ENCODE measurements at places on chromosomes 11 and 22.
A peak's percentile ranks its signal among the peaks of the same experiment; 100 is the strongest.

DNA sequence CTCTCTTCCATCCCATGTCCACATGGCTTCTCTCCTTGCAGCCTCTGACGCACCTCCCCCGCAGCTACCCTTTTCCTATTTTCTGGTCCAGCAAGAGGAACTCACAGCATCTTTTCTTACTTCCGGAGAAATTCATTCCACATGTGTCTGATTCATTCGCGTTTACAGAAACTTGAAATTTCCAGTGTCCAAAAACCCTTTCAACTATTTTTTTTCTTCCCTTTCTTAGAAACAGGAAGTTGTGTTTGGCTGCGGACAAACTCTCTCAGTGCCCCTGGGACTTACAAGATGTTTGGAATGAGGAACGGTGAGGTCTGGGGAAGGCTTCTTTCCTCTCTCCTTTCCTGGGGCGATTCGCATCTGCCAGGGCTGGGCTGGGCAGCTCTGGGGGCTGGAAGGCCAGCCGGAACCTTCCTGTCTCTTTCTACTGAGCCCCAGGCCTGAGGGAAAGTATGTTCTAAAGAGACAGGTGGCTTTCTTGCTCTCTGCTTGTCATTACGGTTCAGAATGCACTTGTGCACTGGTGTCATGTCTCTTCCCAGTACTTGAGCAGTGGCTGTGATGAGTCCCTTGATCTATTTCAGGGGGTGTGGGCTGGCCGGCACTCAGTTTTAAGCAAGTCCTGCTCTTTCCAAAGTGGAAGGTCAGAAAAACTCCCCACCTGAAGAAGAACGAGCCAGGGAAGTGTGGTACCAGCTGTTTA is 27.5 kb downstream of the ADAMTS8 start:
- no peak for DNase-seq

DNA sequence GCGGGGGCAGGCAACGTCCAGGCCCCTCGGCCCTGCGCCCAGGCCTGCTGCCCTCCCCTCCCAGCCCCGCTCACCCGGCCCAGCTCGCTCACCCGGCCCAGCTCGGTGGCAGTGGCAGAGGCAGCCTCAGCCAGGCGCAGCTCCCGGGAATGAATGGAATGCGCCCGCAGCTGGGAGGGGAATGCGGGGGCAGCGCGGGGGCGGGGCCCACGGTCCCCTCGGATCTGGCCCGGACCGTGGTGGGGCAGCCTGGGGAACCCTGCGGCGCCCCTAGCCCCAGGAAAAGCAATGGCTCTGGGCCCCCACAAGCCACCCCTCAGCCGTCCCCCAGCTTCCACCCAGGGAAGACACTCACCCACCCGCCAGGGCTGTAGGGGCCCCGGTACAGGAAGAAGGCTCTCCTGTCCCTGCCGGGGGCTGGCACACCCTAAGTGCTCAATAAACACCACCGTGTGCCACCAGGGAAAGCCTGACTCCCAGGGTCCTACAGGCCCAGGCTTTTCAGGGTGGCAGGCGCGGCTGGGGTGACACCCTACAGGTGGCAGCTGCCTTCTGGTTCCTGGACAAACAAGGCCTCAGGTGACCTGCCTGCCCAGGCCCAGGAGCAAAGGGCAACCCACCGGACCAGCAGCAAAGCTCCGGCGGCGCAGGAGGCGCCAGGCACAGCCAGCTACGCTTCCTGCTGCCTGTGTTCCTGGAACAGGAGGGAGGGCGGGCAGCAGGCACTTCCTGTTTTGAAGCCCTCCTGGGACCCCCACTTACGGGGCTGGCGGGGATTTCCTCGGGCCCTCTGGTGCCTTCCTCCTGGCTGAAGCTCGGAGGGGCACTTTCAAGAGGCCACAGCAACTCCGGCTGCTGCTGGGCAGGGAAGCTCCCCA is 13.8 kb downstream of the PLXNB2 start:
- DNase-seq = no peak

DNA sequence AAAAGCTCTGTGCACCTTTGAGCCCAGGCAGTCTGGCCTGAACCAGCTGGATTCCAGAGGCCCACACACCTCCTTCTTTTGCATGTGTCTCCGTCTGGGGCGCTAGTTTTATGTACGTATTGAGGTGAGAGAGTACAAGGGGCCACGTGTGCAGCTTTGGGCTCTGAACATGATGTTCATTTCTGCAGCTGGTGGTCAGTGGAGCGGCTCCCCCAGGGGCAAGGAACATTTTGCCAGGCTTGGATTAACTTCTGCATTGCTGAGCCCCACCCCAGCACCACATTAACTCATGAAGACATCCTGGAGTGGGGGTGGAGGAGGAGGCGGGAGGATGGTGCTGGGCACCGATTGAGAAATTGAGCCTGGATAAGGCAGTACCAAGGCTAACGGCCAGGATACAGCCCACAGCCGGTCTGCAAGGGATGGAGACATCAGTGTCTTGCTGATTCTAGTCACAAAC is 13.8 kb downstream of the USP2 start:
- DNase-seq = no peak

DNA sequence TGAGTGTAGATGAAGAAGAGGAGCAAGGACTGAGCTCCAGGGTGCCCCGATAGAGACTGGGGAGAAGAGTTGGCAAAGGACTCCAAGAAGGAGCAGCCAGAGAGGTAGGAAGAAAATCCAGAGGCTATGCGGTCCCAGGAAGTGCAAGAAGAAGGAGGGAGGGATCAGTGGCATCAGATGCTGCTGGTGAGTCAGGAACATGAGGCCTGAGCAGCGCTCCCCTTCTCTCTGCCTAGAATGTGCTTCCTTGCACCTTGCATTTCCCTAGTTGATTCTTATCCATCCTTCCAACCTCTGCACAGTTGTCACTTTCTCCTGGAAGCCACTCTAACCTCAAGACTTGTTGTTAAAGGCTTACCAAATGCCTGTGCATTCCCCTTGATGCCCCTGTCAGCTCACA is 21.3 kb downstream of the KCNC1 start:
- DNase-seq = no peak

DNA sequence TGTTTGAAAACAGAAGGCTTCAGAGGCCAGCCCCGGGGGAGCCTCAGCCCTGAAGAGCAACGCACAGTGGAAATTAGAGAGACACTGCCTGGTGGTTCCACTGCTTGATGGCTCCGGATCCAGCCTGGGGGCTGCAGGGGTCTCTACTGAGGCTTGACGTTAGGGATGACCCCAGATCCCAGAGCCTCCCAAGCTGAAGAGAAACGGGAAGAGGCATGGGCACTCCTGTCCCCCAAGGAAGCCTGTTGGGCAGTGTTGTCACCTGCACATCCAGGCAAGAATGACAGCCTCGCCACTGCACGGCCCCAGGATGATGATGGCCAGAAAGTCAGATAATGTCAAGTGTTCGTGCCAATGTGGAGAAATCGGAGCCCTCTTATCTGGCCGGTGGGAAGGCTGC is 56.8 kb upstream of the FGF3 start:
- no peak for DNase-seq

DNA sequence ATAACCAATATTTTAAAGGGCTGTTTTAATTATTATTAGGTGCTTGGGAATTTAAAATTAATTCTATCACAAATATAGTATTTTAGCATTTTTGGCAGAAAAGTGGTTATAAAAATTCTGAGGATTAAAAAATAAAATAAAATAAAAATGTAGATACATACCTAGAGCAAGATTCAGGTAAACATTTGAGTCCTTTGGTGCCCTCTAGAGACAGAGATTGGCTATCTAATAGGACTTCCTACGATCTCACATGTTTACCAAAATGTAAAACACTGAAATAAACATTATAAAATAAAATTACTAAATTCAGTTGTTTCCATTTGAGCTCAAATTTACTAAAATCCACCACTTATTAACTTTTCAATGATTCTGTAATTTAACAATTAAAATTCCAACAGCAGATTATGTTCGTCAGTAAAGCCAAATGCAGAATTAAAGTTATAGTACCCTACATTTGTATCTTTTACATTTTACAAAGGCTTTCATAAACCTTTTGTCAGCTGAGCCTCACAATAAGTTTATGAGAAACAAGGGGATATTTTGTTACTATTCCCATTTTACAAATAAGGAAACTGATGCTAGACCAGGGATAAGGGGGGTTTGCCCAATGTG is 27.7 kb downstream of the SLC36A4 start:
- DNase-seq = peak; percentile 7

DNA sequence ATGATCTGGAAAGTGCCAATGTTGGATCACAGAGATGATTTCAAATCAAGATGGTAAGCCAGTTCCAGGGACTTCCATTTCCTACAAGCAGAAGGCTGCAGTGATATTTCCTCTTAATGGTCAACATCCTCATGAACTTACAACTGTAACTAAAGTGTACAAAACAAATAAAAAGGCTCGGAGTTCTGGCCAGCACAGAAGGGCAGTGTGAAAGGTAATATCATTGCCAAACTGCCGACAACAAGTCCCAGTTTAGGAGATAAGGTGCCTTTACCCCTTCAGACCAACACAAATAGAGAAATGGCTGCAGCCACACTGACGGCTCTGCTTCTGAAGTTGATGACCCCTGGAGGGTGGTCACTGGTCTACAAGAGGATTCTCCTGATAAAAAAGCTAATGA is 91.1 kb downstream of the ETS1 start:
- DNase-seq = no peak

DNA sequence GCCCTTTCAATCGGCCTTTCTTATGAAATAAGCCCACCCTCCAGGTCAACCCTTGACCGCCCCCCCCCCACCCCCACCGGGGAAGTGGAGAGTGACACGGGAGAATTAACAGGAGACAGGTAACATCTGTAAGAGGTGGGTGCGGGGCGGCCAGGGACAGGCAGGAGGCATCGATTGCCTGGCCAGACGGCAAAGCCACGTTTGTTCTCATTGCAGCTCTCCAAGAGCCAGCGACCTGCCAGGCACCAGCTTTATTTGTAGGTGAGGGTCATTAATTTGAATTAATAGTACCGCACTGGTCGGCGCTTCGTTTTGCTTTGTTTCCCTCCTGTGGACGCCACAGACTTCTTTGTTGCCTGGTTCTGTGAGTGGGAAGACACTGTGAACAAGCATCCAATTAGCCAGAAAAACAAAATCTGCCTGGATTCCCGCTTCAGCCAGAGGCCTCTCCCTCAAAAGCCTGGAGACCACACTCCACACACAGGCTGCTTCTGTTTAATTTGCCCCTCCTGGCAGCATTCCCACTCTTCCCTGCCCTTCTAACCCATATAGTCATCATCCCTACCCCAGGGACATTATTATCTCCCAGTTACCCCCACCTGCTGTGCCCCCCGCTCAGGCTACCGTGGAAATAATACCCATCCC is 104.5 kb upstream of the OPCML start:
- DNase-seq = no peak

GRCh38 chr11:33690290-33691065 is 10.1 kb downstream of the C11orf91 start:
- peak; percentile 96 for DNase-seq
